ENCODE measurements at places on chromosomes 1 and 21.
A peak's percentile ranks its signal among the peaks of the same experiment; 100 is the strongest.

DNA sequence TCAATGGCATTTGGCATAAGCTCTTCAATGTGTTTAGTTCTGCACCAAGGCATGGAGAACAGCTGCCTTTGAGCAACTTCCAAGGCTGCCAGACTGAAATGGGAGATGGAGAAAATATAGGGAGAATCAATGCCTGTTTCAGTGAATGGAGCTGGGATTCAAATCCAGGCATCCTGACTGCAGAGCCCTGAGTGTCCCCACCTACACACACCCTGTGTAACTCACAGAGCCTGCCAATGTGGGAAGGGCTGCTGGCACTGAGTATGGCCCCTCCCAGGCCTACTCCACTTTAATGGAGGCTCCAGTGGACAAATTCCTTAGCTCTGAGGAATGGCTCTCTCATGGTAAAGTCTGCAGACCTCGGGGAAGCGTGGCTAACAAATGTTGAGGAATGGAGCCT lies 145.6 kb upstream of the TNR start:
- no peak for DNase-seq

GRCh38 chr1:220682901-220683576 lies 7.1 kb upstream of the C1orf115 start:
- no peak for DNase-seq

DNA sequence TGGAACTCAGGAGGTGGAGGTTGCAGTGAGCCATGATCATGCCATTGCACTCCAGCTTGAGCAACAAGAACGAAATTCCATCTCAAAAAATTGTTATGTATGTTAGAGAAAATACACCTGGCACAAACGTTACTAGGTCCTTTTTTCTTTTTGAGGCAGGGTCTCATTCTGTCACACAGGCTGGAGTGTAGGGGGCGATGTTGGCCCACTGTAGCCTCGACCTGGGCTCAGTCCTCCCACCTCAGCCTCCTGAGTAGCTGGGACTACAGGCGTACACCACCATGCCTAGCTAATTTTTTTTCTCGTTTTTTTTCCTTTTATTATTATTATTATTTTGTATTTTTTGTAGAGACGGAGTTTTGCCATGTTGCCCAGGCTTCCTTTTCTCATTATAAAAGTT lies 4.4 kb downstream of the HAX1 start:
- no peak for DNase-seq

GRCh38 chr1:200294241-200294640 lies 115.6 kb downstream of the ZNF281 start:
- no peak for DNase-seq

- no peak for DNase-seq
Observed at GRCh38 chr1:98176936-98177335, 256.1 kb upstream of the DPYD start.

- DNase-seq: peak; percentile 44
Observed at GRCh38 chr1:160951443-160952128, 3.0 kb downstream of the ITLN2 start.

GRCh38 chr1:188043536-188044245 lies 1214.9 kb downstream of the PLA2G4A start:
- no peak for DNase-seq

DNA sequence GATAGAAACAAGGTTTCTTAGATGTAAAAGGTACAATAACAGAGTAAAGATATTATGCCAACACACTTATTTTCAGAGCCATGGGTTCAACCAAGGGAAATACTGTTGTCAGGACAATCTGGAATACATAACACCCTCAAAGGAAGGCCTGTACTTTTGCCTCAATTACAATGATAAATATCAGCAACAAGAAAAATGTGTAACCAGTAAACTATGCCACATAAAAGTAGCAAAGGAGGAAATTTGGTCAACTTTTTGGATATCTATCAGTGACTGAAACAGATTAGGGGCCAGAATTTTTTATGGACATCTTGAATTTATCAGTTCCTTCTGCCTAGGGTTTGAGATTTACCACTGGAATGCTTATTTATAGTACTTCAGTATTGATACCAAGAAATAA lies 24.6 kb upstream of the RAP1GAP start:
- DNase-seq: no peak

GRCh38 chr1:206547104-206547503 lies 39.8 kb downstream of the RASSF5 start:
- DNase-seq: no peak

DNA sequence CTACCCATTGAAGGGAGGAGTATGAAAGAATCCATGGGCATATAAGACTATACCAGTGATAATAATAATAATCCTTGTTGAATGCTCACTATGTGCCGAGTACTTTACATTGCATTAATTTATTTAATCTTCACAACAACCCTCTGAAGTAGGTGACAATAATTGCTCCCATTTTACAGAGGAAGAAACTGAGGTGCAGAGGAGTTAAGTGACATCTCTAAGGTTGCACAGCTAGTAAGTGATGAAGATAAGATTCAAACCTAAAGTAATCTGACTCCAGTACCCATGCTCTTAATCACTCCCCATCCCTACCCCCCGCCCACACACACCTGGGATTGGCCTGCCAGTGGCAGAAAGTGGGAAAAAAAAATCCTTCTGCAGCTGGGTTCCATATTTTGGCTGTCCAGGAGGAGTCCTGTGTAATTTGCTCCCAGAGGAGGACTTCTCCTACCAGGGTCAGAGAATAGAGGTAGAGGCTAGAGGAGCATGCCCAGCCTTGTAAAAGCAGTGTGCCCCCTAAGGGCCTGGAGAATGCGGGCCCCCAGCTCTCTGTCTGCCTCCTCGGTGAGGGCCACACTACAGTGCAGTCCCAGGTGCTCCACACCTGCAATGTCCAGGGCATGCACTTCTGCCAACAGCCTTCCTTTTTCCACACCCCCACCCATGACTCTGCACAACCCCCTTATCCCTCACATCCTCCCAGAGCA lies 57.8 kb downstream of the TMEM53 start:
- no peak for DNase-seq

DNA sequence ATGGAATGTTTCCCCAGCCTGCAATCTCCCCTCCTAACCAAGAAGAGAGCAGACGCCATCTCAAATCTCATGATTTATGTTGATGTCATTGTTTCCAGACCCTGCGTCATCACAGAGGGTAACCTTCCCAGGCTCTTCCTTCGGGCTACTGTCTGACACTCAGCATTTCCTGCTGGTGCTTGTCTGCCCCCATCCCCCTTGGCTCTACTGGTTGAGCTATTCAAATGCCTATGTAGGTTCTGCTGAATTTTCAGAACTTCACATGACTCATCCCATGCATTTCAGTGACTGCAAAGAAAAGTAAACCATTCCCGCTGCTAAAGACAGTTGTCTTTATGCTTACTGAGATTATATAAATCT lies 24.8 kb upstream of the ITPKB start:
- no peak for DNase-seq

GRCh38 chr1:218336328-218336727 lies 8.8 kb upstream of the TGFB2 start:
- no peak for DNase-seq

- DNase-seq: no peak
Observed at GRCh38 chr1:233884461-233885151, 19.9 kb upstream of the SLC35F3 start.

DNA sequence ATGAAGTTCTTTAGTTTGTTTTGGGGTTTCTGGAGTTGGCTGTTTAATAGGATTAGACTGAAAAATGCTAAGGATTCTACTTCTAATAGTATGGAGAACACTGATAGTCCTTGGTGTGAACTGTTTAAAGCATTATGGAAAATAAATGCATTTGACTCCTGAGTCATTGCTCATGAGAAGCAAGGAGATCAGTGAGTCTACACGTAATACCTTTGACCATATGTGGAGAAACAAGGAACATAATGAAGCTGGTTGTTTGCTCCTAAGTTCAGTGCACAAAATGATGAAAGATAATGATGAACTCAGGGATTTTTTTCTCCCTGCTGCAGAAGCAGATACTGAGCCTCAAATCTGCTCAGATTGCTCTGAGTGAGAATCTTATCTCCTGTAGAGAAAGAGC lies 158.9 kb upstream of the COL11A1 start:
- DNase-seq: no peak

GRCh38 chr1:101283443-101283842 lies 46.6 kb downstream of the S1PR1 start:
- DNase-seq: no peak

DNA sequence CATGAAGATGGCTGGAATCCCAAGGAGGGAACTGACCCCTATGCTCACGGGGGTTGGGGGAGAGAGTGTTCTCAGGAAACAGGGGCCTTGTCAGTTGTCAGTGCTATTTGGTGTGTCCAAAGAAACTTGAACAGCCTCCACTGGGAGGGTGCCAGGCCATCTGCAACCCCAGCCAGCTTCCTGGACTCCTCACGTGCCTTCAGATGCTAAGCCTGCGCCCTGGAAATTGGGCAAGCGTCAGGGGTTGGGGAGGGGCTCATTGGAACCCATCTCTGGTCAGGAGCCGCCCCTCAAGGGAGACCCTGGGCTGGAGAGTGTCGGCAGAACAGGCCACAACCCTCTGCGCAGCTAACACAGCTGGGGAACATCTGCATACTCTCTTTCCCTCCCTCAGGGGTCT lies 13.1 kb upstream of the LHX4 start:
- no peak for DNase-seq

GRCh38 chr1:8407652-8408051 lies 89.7 kb downstream of the SLC45A1 start:
- DNase-seq: no peak

GRCh38 chr1:227299688-227300087 lies 18.6 kb downstream of the CDC42BPA start:
- DNase-seq: no peak

DNA sequence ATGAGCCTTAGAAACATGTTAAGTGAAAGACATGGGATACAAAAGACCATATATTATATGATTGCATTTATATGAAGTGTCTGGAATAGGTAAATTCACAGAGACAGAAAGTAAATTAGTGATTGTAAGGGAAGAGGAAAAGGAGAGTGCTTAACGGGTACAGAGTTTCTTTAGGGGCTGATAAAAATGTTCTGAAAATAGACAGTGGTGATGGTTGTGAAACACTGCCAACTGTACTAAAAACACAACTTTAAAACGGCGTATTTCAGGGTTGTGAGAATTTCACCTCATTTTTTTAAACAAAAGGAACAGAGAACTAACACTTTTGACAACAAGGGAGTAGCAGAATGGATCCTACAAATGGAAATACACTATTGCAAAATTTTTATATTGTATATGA lies 13.4 kb downstream of the COP1 start:
- no peak for DNase-seq

DNA sequence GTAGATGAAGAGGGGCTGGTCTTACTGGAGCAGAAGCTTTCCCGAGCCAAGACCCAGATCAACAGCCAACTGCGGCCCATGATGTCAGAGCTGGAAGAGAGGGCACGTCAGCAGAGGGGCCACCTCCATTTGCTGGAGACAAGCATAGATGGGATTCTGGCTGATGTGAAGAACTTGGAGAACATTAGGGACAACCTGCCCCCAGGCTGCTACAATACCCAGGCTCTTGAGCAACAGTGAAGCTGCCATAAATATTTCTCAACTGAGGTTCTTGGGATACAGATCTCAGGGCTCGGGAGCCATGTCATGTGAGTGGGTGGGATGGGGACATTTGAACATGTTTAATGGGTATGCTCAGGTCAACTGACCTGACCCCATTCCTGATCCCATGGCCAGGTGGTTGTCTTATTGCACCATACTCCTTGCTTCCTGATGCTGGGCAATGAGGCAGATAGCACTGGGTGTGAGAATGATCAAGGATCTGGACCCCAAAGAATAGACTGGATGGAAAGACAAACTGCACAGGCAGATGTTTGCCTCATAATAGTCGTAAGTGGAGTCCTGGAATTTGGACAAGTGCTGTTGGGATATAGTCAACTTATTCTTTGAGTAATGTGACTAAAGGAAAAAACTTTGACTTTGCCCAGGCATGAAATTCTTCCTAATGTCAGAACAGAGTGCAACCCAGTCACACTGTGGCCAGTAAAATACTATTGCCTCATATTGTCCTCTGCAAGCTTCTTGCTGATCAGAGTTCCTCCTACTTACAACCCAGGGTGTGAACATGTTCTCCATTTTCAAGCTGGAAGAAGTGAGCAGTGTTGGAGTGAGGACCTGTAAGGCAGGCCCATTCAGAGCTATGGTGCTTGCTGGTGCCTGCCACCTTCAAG lies 57.3 kb downstream of the LAMC2 start:
- no peak for DNase-seq

DNA sequence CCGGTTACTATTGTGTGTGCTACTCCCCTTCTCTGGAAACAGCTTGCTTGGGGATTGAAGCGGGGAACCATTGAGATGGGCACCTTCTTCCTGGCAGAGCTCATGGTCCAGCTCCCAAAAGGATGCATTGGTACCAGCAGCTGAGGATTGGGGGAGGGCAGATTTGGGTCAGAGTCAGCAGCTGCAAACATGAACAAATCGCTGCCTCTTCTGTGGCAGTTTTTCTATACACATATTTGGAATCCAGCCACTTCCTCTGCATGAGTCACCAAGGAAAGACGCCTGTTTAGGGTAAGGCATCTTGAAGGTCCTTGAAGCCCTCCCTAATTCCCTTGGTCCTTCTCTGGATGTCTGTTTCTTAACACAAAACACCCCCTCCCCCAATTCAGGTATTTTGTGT lies 104.7 kb downstream of the DAB1 start:
- no peak for DNase-seq

DNA sequence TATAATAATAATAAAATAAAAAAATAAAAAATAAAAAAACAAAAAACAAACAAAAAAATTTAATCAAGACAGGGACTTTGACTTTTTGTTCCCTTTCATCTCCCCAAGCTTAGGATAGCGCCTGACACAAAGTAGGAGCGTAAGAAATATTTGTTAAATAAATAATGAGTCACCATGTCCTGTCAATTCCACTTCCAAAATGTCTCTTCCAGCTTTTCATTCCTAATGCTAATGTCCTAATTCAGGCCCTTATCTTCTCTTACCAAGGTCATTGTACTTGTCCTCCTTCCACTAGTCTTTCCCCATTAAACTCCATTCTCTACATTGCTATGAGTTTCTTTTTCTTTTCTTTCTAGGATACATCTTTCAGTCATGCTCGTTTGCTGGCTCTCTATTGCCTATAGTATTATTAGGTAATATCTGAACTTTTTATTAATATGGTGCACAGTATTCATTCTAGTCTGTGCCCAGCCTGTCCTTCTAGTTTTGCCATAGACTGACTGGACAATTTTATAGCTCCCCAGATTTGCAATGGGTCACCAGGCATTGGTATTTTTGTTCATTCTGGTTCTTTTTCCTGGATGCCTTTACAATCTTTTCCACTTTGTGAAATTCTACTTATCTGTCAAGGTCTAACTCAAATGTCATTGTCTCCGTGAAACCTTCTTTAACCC lies 11.4 kb downstream of the NEXN start:
- no peak for DNase-seq

- DNase-seq: no peak
Observed at GRCh38 chr1:17846341-17846740, 91.2 kb downstream of the ACTL8 start.

DNA sequence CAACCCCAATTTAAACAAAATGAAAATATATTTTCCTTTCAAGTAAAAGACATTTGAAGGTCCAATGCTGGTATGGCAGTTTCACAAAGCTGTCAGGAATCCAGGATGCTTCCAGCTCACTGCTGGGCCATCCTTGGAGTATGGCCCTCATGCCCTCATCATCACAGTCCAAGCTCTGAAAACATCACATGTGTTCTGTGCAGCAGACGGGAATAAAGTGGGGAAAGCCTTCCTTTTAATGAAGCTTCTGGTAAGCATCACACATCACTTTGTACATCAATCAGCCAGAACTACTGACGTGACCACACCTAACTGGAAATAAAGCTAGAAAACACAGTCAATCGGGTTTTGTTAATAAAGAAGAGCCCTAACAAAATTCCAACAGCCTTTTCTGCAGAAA lies 22.7 kb downstream of the CDC42BPA start:
- DNase-seq: no peak

GRCh38 chr1:85576266-85576641 lies 4.3 kb upstream of the CCN1 start:
- DNase-seq: no peak

- DNase-seq: no peak
Observed at GRCh38 chr1:169692756-169693460, 18.5 kb downstream of the SELL start.
